Right renal cortex interstitium (tissue), 3 donors: ENCODE measurements at places on chromosomes 2 and 18.

DNA sequence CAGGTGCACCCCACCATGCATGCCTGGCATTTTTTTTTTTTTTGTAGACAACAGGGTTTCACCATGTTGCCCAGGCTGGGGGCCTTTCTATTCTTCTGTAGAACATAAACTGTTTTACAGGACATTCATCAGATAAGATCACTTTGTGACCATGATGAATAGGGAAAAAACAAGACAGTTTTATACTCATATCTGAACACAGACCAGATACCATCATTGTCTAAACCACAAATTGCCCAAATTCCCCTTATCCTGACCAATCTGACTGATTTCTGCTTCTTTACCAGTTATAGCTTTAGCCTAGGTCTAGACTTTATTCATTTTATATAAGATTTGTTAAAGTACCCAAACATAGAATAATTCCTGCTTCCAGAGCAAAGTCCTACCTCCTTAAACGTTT, 1699.3 kb upstream of the TMEFF2 start:
- DNase-seq: no peak

- DNase-seq: no peak
Observed at GRCh38 chr2:105800036-105800713, 55.5 kb downstream of the NCK2 start.

- DNase-seq: no peak
Observed at GRCh38 chr2:216424274-216424673, 12.0 kb downstream of the SMARCAL1 start.

- no peak for DNase-seq
Observed at GRCh38 chr2:64213532-64214275, 69.5 kb upstream of the PELI1 start.

- no peak for DNase-seq
Observed at GRCh38 chr2:201999279-201999678, 34.4 kb upstream of the FZD7 start.

DNA sequence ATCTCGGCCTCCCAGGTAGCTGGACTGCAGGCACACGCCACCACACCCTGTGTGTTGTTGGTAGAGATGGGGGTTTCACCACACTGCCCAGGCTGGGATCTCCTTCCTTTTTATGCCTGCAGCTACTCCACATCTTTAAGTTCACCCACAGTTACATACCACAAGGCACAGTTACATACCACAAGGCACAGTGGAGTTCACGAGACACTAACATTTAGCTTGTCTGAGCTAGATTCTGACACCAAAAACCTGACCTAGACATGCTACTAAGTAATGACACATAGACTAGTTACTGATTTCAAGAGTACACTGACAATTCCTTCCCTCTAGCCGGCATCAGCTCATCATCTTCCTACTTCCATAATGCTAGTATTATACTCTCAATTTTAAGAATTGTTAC, 4.3 kb downstream of the POLR2D start:
- no peak for DNase-seq

DNA sequence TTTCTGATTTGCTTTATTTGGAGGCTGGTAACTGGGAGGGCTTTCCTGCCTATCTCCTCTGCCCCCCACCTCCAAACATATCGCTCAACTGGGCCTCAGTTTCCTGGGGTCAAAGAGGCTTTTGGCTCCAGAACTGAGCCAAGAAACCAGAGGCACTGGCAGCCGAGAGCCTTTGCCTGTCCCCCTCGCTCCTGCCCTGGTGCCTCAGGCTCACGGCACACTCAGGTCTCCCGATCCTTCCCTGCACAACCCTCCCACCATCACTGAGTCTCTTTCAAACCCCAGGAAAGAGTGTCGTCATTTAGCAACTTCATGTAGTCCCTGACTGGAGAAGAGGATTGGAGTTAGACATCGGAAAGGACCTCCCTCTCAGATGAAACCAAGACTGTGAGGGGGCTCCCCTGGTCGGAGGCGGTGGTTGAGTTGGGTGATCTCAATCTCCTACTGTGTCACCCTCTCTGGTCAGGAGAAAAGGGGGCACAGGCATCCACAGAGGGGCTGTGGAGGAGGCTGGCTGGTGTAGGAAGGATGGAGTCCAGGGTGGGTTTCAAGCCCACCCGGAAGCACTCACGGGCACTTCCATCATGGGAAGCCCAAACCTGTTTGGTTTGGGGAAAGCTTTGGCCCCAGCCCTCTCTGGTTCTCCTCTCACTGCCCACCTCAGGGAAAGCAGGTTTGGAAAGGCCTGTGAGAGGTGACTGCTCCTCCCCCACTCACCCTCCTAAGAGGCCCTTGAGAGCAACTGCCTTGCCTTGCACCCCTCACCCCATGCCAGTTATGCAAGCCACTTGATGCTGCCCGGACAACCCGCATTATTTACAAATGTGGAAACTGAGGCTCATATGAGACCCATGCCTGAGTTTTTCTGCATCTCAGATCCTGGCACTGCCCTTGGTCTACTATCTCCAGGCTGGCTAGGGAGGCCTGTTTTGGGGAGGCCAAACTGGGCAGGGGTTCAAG, 62.3 kb downstream of the TNS1 start:
- no peak for DNase-seq

GRCh38 chr2:238924796-238925195, 76.9 kb downstream of the TWIST2 start:
- DNase-seq: no peak

DNA sequence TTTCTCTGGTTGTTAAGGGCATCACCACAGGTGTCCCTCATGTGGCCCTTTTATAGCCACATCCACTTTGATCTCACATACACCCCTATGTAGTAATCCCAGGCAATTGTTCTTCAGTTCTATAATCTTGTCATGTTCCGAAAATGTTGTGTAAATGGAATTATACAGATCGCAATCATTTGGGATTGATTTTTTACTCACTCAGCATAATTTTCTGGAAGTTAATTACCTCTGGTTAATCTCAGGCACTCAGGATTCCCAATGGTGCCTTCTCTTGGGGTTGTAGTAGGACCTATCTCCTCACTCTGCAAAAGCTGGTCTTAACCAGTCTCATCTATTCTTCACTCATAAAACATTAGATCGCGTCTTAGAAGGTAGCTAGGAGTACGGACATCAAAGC, 1549.6 kb upstream of the DDX18 start:
- no peak for DNase-seq

- no peak for DNase-seq
Observed at GRCh38 chr2:200679535-200679934, 93.7 kb downstream of the AOX1 start.

DNA sequence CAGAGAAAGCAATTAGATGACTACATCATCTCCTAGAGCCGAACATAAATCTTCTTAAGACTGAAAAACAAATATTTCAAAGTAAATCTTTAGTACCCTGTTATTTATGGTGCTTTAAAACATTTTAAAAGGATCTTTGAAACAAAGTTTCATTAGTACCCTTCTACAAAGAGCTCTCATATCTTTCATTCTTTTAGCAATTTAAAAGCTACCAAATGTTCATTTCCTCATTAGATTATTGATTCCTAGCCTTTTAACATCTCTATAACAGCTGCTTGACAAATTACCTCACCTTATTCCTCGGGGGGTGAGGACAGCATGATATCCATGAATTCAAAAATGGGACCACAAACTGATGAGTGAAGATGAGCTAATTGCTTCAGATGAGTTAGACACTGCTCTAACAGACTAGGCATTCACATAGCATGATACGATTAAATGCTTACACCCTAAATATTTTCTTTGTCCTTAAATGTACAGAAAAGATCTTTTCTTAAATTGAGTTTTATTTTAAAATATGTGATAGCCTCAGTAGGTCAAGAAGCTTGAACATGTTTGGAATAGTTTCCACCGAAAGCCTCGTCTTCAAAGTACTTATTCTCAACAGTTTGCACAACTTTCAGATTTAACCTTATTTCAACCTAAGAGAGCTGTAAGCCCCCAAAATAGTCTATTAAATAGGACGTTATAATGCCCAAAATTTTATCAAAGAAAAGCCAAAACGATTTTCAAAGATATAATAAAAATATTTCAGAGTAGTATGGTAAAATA, 2.1 kb downstream of the ATAD2B start:
- no peak for DNase-seq

- no peak for DNase-seq
Observed at GRCh38 chr18:65606551-65607130, 144.2 kb upstream of the CDH7 start.

DNA sequence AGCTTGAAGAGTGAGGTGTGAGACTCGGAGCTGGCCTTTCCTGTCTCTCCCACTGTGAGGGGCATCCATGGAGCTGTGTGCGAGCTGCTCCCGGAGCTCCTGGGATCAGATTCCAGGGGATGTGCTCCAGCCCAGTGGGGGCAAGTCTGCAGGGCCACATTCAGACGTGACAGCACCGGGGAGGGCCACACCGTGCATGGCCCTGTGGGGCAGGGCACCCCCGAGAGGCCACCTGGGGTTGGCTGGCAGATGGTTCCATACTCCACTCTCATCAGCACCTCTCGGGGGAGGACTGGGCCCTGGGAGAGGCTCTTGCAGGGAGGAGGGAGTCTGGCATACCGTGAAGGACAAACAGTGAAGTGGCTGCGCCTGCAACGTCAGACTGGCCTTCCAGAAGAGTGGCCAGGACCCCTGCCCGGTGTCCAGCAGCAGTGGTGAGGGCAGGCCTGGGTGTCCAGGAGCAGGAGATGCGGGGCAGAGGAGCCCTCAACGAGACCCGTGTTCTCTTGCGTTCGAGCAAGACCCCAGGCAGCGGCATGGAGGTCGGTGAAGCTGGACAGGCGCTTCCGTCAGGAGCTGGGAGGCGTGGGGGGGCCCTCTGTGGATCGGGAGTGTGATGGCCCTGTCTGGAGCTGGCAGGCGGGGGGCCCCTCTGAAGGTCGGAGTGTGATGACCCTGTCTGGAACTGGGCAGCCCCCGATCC, 84.3 kb downstream of the ASB1 start:
- DNase-seq: no peak

- no peak for DNase-seq
Observed at GRCh38 chr2:119846021-119846420, 86.3 kb downstream of the PTPN4 start.

- no peak for DNase-seq
Observed at GRCh38 chr2:22673529-22673928, 711.5 kb upstream of the KLHL29 start.

- no peak for DNase-seq
Observed at GRCh38 chr2:172372436-172372835, 55.0 kb upstream of the ITGA6 start.

DNA sequence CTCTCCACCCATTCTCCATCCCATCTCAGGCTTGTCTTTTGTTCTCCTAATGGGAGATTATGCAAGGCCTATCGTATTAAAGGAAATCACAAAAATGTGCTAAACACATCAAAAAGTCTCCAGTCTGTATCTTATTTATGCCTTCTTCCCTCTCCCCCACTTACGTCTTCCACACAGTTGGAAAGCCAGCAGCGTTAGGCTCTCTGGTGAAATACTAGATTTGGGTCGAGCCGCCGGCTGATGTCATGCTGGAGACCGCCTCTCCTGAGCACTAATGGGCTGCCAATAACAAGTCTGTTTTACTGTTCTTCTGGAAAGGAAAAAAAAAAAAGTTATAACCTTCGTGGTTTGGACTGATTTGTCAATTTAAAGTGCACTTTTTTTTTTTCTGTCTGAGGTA, 182.7 kb upstream of the SIX2 start:
- no peak for DNase-seq

GRCh38 chr2:59180111-59180510, 939.0 kb upstream of the FANCL start:
- DNase-seq: no peak

DNA sequence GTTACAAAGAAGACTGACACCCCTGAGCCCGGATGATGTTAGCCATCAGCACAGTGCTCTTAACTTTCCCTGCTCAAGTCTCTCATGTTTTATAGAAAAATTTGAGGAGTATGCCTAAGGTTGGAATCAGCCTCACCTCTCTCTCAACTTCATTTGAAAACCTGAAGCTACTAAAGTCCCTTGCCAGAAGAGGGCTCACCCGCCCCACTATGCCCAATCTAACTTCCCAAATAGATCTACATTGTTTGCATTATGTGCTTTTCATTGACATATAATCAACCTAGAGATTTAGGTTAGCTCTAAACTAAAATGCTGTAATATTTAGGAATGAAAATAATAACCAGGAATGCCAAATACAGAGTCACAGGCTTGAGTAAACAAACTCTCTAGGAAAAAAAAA, 305.4 kb downstream of the NCKAP5 start:
- no peak for DNase-seq
